ENCODE measurements at places on chromosomes 11 and 22. TPM values are rescaled to one million over a fixed set of nuclear protein-coding genes. Genes with fewer than 3 reads are reported as not detected.

DNA sequence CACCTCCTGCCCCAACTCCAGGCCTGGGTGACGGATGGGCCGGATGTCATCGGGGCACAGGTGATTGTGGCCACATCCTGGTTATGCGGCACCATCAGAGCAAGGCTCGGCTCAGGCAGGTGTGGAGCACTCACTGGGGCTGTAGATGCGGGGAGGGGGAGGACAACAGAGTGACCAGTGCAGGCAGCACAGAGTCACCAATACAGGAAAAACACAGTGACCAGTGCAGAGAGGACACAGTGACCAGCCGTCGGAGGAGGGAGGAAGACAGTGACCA, 209.1 kb downstream of the BRD1 start:
- no peak for DNase-seq

DNA sequence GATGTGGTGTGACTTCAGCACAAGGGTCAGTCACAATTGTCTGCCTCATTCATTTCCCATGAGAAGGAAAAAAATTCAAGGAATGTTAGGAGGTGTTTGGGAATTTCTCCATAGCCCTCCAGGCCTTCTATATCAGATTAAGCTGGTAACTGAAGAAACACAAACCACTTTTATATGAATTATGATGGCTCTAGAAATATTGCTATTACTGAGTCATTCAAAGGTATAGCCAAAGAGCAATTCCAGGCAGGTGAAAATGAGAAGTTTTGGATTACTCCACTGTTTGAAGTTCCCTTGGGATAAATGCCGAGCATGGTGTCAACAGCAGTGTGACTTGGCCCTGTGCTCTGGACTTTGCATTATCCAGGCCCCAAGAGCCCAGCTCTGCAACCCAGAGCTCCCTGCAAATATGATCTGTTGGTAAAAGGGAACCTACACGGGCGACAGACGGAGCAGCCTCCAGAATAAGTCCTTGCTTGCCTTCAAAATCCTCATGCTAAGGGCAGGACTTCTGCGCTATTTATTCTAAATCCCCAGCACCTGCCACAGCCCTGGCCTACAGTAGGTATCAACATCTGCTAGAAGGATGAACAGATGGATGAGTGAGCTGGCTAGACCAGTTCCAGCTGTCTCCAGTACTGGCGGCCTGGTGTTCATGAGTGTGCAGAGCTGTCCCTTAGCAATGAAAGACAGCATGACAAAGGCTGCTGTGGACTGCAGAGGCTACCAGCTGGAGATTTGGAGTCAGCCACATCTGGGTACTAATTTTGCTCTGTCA, 67.5 kb upstream of the ZBED5 start:
- DNase-seq: no peak

- DNase-seq: peak; percentile 55
Observed at GRCh38 chr11:279966-280705, 1.9 kb downstream of the NLRP6 start.

DNA sequence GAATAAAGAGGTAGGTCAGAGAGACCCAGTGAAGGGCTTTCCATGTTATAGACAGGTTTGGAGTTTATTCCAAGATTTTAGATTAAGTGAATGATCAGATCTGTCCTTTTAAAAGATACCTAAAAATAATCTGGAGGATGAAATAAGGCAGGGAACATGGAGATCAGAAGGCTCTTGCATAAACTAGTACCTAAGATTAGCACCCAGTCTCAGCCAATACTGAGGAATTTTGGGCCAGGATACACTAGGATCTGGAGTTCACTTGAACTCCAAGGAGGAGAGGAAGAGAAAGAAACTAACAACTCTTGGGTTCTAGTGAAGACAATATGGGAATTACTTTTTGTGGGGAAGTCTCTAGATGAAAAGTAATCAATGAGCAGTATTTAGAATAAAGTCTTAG, 47.9 kb upstream of the RAPSN start:
- DNase-seq: no peak

DNA sequence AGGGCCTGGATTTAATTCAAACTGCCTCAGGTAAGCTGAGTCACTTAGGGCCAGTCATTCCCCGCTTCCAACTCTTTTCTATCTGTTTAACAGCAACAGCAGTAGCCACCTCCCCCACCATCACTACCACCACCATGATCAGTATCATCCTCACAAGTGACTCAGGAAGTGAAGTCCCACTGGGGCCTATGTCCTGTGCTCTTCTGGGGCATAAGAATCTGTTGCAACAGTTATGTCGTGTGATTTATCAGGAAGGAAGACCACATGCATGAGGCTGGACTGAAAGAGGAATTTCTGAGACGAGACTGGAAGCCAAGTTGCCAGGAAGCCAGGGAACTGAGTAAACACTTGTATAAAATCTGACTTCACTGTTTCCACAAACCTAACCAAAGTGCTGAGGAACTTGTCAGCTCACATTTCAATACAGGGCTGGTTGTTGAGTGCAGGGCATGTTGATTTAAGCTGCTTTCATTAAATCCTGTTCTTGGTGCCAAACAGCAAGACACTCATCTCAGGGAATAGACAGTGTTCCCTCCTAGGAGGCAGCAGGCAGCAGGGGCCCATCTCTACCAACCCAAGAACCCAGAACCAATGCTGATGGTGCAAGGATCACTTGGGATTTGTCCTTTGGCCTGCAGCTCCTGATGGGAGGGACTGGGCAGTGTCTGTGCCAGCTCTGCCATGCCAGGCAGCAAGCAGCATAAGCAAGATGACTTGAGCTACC, 226.7 kb upstream of the NARS2 start:
- DNase-seq: no peak

GRCh38 chr11:111137846-111138245, 107.7 kb upstream of the POU2AF2 start:
- DNase-seq: no peak

- DNase-seq: no peak
Observed at GRCh38 chr11:104925850-104926249, 27.6 kb upstream of the CASP12 start.

DNA sequence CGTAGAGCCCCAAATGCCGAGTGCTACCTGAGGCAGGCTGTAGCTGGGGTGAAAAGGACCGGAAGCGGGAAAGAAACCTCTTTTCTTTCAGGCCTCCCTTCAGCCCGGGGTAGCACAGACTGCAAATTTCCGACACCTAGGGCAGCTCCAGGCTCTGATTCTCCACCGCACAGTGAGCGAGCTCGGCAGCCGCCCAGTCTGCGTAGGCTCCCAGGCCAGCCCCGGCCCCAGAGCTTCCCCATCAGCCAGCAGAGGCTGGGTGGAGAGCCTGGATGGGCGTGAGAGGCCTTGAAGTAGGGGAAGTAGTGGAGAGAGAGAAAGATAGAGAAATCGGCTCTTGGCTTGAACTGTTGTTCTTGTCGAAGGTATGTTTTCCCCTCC, 9.3 kb upstream of the PAX6 start:
- DNase-seq: no peak

DNA sequence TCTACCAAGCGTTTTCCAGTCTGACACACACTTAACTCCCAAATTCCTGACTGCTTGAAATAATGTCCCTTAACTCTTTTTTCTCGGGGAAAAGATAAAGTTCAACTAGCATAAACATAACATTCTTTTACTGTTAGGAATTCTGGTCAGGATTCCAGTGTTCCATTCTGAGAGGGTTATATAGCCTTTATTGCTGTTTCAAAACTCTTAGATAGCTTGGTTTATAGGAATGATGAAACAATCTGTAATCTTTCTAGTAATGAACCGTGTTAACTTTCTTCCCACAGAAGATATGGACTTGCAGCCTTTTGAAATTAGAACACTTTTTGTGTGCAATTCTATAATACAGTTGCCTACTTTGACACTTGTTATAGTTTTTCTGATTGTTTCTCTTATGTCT, 8.6 kb downstream of the REXO2 start:
- no peak for DNase-seq

The MUC5AC gene
- not detected for polyA plus RNA-seq

The OR52K2 gene
- not detected for polyA plus RNA-seq

The RAB38 gene
- 1.0 TPM for polyA plus RNA-seq

Data from CD4-positive, alpha-beta memory T cell (primary cell).